Stimulated activated CD4-positive, alpha-beta T cell treated with anti-CD3 and anti-CD28 coated beads, Interleukin-1b, Interleukin-23, amount 100 ng/mL, for 1 hour (primary cell): ENCODE measurements at places on chromosomes 2 and 18.

GRCh38 chr2:109139002-109139401, 10.0 kb downstream of the SH3RF3 start:
- DNase-seq: no peak

GRCh38 chr18:28109781-28110560, 67.0 kb downstream of the CDH2 start:
- no peak for DNase-seq

- no peak for DNase-seq
Measured at GRCh38 chr18:52337276-52337675, 2.7 kb upstream of the DCC start.

DNA sequence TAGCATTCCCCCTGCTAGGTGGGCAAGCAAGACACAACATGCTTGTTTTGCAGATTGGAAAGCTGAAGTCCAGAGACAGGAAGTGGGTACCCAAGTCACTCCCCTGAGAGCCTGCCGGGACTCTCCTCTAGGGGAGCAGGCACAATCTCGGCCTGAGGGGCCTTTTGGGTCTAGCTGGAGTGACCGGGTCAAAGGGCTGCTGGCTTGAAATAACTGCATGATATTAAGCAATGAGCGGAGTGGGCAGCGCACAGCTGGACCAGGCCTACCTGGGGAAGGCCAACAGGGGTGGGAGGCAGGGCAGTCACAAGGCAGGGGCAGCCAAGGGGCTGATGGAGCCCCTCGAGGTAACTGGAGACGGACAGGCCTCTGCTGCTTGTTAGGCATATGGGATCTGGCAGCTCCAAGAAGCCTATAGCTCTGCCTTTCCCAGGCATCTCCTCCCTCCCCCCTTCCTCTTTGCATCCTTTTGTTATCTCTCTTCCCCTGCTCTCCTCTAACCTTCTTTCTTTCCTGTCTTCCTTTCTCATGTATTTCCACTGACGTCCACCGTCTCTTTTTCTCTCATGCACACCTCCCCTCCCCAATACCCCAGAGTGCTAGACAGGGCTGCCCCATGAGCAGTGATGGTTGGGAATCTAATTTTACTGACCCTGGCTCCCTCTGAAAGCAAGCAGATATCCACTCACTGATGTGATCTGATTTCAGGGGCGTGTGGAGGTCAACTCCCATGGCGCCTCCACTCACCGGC, 237.5 kb downstream of the LOXHD1 start:
- no peak for DNase-seq

DNA sequence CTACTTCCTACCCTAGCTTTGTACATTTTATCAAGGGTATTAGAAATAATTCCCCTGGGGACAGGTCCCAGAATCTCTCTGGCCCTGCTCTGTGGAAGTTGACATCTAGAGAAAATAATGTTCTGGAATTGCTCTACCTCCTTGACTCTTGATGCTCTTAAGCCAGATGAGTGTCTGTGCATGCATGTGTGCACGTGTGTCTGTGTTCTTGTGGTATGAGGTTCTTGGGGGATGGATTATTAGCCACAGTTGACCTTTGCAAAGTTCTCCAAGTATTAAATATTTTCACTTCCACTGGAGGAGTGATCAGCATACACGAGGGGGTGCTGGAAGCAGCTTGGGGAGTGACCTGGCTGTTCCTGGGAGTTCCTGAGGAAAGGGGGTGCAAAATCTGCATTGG, 61.2 kb upstream of the PELI1 start:
- no peak for DNase-seq

DNA sequence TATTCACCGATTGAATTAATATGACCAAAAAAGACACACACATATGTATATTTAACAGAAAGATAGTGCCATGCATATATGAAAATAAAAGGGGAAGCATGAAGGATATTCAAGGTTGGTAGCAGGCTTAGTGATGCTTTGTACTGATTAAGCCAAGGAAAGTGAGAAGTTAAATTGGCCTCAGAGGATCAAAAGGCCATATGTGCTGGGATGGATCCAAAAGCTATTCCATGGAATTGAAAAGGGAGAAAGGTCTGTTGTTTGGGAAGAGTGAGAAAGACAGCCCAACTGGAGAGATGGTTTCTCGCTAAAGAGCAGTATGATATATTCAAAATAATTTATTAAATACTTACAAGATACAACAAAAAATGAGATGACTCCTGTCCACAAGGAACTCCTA, 65.9 kb downstream of the INSIG2 start:
- no peak for DNase-seq

DNA sequence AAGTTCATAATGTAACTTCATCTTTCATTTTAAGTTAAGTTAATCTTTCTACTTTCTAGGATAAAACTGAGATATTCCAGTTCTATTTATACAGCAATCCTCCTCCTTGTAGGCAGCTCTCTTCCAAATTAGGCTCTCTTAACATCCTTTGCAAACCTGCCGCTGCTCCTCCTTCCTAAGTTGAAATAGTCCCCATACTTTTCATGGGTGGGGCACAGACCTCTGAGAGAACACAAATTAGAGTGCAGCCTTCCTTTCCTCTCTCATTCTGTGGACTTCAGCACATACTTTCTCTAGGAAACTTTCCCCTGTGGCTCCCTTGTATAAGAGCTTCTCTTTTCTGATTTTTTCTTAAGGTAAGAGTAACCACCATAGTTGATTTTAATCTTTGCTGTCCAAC, 28.3 kb downstream of the TWSG1 start:
- DNase-seq: no peak
